KBM-7 (cell line): ENCODE measurements at places on chromosomes 2 and 18.

DNA sequence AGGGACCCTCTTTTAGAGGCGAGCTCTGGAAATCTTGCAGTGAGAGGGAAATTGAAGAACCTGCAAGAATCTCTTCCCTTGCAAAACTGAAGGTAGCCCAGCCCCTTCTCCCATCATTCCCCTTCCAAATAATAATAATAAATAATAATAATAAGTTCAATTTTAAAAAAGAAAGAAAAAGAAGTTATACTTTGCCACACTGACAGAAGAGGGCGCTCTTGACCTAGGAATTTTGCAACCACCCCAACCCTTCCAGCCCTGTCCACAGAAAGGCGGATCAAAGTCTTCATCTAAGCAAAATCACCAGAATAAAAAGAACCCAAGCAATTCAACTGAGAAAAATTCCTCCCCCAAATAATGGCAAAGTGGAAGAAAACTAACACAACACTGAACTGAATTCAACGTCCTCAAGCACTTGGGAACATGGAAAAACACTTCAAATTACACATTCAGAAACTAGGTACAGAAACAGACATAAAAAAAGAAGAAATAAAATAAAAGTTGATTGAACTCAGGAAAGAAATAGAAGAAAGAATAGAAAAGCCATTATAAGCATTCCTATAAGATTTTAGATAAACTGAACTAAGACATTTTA is 98.9 kb upstream of the GLS start:
- DNase-seq = peak; percentile 59

- DNase-seq = no peak
These were observed 635 bp downstream of the SETBP1 start for GRCh38 chr18:44681076-44681970.

- DNase-seq = no peak
These were observed 15.1 kb downstream of the TRAK2 start for GRCh38 chr2:201436141-201436540.

GRCh38 chr2:48906633-48907032 is 151.1 kb upstream of the LHCGR start:
- no peak for DNase-seq

DNA sequence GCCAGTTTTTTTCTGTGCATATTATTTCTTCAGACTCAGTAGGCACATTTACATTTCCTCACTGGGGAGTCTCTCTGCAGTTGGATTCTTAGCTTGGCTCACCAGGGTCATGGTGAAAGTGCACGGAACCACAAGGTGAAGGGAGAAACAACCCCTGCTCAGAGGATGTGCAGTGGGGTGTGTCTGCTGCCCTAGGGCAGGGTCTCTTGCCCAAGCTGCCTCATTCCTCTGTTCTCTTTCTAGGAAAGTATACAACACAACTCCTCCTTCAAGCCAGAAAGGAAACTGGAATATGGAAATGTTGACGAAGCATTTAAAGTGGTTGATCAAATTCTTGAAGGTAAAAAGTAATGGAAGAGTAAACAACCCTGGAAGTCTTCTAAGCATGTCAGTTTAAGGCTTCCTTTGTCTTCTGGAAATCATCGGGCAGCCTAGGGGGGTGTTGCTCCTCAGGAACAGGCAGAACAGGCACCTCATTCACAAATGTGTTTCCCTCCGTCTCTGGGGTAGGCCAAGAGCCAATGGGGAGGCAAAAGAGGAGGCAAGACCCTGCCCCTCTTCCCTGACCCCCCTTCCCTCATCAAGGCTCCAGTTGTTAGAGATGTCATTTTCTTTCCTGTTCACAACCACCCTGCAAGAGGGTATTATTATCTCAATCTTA is 41.4 kb downstream of the AOX1 start:
- DNase-seq = no peak

GRCh38 chr18:79400091-79400590 is 4.4 kb downstream of the NFATC1 start:
- DNase-seq = no peak

GRCh38 chr2:226873826-226874225 is 38.0 kb downstream of the RHBDD1 start:
- no peak for DNase-seq

- DNase-seq = no peak
These were observed 8.4 kb upstream of the CABYR start for GRCh38 chr18:24130494-24130893.

GRCh38 chr18:24039671-24040070 is 25.1 kb downstream of the TTC39C start:
- DNase-seq = peak; percentile 43

DNA sequence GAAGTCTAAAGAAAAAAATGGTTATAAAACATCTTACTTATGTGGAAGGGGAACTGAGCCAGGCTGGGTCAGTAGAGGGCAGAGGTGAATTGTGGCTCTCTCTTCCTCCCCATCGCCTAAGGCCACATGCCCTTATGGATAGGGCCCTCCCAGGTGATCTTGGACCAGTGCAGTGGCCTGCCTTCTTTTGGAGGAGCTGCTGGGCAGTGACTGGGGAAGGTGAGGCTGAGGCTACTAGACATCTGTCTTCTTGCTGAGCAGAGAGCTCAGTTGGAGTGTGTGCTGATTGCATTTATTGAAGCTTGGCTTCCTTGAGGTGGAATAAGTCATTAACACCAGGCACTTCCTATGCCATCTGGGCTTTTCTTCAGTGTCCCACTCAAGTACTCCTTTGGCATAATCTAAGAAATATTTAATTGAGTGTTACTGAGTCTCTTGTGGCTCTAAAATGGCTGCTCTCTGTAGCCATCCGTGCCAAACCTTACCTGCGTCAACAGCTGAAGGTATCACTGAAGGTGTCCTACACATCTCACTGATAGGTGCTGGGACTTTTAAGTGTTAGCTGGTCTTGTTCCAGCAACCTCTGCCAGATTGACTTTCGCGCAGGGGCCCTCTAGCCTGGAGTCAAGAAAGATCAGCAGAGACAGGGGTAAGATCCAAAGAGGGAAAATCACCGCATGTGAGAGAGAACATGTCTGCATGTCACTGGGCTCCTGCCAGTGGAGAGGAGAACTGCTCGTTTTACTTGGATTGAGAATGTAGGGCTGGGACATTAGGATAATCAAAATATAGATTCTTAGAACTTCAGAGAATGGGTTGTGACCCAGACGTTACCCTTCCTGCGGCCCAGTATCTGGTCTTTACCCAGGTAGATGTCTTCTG is 256.1 kb downstream of the LTBP1 start:
- no peak for DNase-seq

DNA sequence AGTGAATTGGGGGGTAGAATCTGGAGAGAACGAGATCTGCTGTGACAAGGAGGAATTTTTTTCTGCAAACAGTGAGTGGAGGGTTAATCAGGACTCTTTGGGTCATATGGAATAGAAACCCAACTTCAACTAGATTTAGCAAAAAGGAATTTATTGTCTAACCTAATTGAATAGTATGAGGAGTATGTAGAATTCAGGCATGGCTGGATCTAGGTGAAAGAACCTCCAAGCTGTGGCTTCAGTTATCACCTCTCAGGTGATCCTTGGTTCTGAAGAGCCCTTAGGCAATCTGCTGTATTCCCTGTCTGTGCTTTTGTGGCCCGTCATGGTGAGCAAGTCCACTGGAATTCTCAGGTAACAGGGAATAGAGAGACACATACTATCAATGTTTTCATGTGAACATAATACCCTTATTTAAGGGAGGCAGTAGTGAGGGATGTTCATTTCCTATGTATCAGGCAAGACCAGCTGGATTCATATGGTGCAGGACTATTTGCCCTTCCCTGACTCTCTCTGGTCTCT is 164.7 kb downstream of the ALPK2 start:
- DNase-seq = no peak

GRCh38 chr2:66587216-66587615 is 152.3 kb downstream of the MEIS1 start:
- DNase-seq = no peak

- DNase-seq = peak; percentile 46
These were observed 51.8 kb downstream of the PSD4 start for GRCh38 chr2:113225263-113226259.

DNA sequence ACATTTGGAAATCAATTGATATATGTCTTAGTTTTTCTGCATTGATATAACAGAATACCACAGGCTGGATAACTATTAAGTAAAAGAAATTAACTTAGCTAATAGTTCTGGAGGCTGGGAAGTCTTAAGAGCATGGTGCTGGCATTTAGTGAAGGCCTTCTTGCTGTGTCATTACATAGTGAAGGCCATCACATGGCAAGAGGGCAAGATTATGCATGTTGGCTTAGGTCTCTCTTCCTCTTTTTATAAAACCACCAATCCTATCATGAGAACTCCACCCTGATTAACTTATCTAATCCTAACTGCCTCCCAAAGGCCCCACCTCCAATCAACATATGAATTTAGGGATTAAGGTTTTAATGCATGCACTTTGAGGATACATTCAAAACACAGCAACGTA is 225.5 kb upstream of the VRK2 start:
- peak; percentile 30 for DNase-seq

DNA sequence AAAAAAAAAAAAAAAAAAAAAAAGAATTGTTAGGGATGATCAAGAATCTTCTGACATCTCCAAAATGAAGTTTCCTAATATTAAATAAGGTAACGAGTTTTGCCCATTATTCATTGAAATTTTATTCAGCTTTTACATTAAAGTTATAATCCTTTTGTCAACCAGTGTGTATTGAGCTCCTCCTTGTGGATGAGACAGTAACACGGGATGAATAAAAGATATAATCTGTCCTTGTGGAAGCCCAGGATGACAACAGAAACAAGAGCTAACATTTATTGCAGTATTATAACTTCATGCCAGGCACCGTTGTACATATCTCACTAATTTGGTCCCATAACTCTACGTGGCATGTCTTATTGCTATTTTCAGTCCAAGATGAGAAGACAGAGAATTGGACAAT is 33.4 kb upstream of the SERPINB7 start:
- peak; percentile 4 for DNase-seq

DNA sequence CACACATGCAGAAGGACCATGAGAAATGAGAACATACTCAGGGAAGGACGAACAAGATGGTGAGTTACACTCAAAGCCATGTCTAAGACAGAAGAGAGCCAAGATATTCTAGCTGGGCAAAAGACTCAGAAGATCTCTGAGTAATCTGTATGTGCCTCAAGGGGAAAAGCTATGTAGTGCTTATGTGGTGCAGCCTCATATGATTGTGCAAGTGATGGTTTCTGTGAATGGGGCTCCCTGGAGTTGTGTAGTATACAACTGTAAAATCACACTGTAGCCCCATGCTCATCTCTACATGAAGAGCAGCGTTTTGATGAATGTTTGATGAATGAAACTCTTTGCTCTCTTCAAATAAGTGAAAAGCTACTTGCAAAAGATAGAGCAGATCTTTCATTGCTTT is 57.5 kb downstream of the OSR1 start:
- no peak for DNase-seq

DNA sequence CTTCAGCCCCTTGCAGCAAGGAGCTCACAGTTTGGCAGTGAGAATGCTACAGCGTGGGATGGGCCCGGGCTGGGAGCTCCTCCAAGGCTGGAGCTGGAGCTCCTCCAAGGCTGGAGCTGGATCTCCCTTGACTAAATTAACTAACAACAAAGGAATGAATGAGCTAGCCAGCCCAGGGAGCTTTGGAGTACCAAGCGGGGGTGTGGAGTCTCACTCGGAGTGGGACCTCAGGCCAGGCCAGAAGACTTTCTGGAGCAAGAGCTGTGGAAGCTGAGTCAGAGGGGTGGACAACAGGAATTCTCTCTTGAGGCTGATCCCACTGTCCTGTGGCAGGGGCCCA is 244.7 kb upstream of the HS6ST1 start:
- DNase-seq = no peak

- DNase-seq = peak; percentile 53
These were observed 153.3 kb upstream of the ITGA6 start for GRCh38 chr2:172273910-172274571.

GRCh38 chr18:62209046-62209445 is 22.0 kb downstream of the RELCH start:
- no peak for DNase-seq

DNA sequence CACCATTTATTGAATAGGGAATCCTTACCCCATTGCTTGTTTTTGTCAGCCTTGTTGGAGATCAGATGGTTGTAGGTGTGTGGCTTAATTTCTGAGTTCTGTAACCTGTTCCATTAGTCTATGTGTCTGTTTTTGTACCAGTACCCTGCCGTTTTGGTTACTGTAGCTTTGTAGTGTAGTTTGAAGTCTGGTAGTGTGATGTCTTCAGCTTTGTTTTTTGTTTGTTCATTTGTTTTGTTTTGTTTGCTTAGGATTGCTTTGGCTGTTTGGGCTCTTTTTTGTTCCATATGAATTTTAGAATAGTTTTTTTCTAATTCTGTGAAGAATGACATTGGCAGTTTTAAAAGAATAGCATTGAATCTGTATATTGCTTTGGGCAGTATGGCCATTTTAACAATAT is 12.7 kb downstream of the GKN2 start:
- no peak for DNase-seq

DNA sequence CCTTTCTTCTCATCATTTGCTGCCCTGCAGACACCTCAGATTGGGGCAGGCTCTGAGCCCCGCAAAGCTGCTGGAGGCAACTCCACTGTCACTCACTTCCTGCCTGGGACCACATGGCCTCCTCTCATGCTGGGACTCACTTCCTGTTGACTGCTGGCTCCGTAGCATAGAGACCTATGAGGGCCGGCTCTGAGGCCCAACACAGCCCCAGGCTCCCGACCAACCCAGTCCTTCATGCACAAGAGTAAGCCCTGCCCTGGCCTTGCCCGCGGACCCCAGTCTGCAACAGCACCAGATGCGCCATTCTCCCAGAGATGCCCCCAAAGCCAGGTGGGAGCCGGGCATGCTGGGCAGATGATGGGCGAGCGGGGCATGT is 55.7 kb downstream of the DNMT3A start:
- DNase-seq = peak; percentile 73

DNA sequence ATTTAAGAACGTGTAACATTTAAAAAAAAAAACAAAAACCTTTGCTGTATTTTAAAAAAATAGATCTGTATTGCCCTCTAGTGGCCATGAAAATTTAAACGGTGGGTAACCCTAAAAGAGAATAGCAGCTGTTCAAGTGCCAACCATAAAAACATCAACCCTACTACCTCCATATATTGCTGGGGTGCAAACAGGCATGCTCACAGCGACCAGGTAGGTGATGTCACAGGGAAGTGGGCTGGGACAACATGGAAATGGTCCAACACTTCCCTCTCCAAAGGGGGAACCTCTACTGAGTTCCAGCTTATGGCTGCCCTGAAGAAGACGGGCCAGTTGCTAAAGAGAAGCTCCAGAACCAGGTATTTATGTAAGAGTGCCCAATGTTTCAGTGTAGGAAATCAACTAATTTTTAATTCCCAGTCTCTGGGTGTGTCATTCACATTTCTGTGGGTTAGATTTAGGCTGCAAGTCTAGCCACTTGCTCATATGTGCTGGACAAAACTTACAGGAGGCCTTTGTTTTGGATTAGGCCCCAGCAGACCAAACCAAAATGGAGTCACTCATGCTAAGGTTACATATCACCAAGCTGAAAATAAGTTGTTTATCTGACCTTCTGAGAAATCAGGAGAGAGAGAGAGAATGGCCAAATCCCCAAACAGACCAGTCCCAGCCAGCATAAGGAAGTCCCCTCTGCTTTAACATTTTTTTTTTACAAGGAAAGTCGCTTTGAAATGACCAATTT is 54.5 kb downstream of the SKA1 start:
- DNase-seq = peak; percentile 28
